T-helper 1 cell (primary cell): ENCODE measurements at places on chromosomes 12 and 14.

GRCh38 chr14:53663709-53664108, 292.9 kb downstream of the BMP4 start:
- no peak for DNase-seq

DNA sequence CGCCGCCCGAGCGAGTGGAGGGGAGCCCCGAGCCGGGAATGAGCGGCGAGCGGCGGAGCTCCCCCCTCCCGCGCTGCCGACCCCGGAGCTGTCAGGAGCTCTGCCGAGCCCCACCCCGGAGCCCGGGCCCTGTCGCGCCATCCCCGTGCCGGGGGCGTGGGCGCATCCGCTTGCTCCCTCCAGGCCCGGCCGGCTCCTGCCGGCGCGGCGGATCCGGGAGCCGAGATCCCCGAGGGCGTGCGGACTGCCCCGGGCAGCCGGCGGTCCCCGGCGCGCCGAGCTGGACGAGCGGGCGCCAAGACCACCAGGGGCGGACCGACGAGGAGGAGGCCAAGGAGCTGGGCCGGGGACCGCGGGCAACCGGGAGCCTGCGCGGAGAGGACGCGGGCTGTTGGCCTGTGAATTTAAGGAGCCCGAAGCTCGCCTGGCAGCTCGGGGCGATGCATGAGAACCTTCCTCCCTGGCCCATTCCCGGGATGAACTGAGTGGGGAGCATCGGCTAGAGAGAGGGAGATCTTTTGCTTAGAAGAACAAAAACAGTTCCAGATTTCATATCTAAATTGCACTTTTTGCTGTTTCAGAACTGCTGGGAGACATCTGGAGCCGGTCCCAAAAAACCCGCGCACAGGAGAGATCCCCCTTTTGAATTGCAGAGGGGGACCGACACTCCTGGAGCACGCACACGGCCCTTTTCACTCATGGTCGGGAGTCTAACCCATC, 2.0 kb downstream of the PTHLH start:
- no peak for DNase-seq

DNA sequence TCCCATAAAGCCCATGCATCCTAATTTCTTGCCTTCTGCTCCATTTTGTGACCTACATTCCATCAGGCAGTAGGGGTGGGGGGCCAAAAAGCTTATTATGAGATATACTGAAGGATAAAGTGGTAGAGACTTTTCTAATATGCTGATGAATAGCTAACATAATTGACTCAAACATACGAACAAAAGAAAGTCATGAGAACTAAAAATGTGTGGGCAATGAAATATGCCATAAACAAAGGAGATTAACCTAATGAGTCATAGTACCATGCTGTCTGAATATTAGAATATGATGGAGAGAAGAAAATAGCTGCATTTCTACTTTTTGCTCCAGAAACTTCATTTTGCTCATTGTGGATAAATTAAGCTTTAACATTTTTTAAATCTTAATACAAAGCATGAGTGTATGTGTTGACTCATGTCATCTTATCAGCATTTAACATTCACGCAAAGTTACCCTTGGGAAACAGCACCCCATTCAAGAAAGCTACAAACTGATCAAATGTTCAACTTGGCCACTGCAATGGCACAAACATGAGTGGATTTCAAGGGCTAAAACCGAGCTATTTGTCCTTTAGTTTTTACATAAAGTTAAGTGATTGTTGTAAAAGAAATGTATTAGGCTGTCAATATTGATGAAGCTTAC, 64.0 kb upstream of the DIO2 start:
- DNase-seq: no peak

- DNase-seq: no peak
Measured at GRCh38 chr14:54716862-54717261, 149.9 kb downstream of the SAMD4A start.

- DNase-seq: no peak
Measured at GRCh38 chr14:60204104-60204842, 39.1 kb upstream of the DHRS7 start.

DNA sequence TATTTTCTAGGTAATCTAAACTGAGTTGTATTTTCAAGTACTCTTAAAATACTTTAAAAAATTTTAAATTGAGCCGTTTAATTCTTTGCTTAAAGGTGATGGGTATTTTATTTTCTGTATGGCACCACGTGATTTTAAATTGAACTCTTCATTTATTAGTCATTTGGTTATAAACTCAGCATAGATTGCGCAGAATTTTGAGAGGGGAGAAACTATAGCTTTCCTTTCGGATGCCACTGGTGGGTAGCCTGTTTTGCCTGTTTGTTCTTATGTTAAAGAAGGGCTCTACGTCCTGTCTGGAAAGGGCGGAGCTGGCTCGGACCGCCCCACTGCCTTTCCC, 411 bp upstream of the STYX start:
- no peak for DNase-seq

GRCh38 chr12:20272161-20272560, 96.2 kb upstream of the PDE3A start:
- DNase-seq: no peak

GRCh38 chr14:98008381-98009113, 1211.4 kb downstream of the VRK1 start:
- DNase-seq: peak; percentile 83

- no peak for DNase-seq
Measured at GRCh38 chr14:102570334-102570995, 22.0 kb upstream of the RCOR1 start.

GRCh38 chr12:98057701-98058100, 457.7 kb upstream of the TMPO start:
- no peak for DNase-seq

DNA sequence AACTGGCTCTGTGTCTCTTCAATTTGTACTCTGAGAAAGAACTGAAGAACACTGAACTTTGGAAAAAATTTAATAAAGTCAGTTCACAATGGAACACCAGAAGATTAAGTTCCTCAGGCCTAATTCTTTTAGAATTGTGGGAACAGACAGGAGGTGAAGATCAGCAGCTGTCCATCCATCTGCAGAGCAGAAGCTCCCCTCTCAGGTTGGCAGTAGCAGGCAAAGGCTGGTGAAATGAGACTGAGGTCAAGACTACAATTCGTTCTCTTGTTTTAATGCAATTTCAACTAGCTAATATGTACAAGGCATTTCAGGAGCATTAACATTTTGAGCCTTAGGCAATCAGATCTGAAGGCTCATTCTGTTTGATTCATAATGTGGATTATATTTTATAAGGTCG, 10.3 kb upstream of the TRHDE start:
- DNase-seq: no peak

GRCh38 chr14:58738189-58738836, 100.6 kb downstream of the DACT1 start:
- no peak for DNase-seq

- DNase-seq: peak; percentile 29
Measured at GRCh38 chr12:4153343-4153892, 120.1 kb upstream of the CCND2 start.

DNA sequence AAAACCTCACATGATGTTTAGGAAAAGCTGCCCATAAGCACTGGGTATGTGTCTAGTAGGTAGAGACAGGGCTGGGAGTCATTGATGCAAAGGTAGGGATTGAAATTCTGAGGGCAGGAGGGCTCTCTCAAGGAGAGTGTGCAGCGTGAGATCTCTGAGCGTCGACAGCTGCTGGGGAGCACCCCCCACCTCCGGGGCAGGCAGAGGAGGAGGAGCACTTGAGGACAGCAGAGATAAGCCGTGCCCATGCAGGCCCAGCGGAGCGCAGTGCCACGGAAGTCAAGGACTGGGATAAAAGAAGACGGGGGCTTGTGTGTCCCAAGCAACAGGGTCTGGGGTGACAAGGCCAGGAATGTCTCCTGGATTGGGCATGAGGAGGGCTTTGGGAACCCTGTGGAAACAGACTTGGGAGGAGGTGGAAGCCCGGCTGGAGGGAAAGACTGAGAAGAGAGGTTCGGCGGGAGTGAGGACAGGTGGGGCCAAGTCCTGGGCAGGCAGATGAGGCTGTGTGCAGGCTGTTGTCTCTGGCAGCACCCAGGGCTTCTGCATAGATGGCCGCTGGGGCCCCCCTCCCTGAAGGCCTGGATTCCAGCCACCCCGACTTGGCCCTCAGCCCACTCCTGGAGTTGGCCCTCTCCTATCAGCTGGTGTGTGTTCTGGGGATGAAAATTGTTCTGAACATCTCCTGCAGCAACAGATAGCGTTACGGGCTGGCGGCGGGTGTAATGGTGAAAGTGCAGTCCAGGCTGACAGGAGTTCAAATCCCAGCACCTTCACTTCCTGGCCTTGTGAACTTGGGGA, 1.9 kb downstream of the CACNA2D4 start:
- DNase-seq: no peak

- DNase-seq: peak; percentile 58
Measured at GRCh38 chr14:34227834-34228649, 234.0 kb downstream of the SPTSSA start.

- no peak for DNase-seq
Measured at GRCh38 chr12:130990034-130990433, 36.3 kb downstream of the ADGRD1 start.

GRCh38 chr12:92341065-92341668, 195.5 kb upstream of the BTG1 start:
- DNase-seq: no peak

- no peak for DNase-seq
Measured at GRCh38 chr12:120353556-120354317, 15.2 kb downstream of the MSI1 start.

DNA sequence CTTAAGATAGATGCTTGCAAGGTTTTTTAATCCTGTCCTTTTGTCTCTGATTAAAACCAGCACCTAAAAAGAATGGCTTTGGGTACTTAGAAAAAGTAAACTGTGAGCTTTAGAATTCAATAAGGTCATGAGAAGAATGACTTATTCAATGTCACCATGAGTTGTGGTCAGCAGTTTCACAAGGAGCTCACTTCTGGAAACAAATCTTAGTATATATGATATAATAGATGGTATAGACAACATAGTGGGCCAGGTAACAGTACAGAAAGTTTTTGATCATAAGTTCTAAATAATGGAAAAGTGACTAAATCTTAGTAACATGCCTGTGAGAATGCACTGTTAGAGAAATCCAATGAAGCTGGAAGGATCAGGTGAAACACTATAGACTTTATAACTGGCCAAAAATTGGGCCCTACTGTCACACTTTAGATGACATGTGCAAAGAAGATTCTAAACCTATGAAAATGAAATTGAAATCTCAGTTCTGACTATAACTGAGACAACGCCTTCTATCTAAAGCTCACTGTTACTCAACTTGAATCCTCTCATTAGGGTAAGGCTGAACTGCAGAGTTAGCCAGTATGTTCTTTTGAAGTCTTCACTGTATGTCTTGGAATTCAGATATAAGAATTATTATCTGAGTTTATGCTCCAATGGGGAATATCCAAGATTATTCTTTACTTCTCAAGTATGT, 42.4 kb upstream of the RAD51AP1 start:
- DNase-seq: no peak

- no peak for DNase-seq
Measured at GRCh38 chr14:74601982-74602381, 10.1 kb downstream of the LTBP2 start.

- no peak for DNase-seq
Measured at GRCh38 chr14:101603096-101603495, 41.8 kb downstream of the DIO3 start.

DNA sequence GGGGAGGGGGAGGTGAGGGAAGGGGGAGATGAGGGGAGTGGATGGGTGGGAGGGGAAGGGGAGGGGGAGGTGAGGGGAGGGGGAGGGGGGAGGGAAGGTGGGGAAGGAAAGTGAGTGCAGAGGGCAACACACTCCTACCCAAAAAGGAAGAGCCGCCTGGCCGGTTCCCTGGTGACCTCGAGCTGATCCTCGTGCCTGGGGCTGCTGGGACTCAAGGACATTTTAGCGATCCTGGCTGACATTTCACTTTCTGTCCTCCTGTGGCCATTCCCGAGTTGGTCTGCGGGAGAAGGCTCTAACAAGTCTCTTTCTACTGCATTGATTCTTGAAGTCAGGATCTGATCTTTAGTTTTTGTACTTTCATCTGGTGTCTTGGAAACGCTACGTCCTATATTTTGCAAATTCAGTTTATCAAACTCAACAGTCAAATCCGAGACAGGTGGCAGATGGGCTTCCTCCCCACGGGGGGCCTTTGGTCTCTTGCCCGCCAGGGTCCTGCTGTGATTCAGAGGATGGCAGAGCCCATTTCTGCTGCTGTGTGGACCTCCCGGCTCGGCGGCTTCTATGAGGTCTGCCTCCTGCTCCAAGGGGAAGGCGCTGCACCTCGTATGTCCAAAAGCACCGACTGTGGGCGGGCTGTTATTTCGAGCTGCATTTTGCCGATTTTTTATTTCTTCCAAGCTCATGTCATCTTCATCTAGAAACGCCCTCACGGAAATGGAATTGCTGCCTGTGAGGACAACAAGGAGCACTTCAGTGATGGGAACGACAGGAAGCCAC, 19.1 kb downstream of the PGAM5 start:
- DNase-seq: no peak

DNA sequence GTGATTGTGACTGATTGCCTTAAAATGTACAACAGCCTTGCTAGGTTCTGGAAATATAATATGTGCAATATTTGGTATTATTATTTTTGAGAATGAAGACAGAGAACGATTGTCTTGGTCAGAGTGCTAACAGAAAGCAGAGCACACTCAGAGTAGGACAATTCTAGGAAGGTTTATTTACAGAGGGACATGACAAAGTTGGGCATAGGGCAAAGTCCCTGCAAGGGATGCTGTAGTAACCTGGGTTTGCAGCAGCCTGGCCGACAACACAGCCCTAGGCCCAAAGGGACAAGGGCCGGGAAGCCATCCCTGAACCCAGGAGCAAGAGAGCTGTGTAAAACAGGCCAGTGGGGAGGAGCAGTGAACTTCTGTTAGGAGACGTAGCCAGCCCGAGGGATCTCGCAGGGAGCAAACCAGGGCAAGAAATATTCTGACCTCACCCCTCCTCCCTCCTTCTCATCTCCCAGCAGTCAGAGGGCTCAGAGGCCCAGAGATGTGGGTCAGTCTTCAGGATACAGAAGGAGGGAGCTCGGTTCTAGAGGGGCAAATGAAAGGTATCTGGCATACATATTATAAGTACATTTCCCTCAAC, 51.0 kb upstream of the FERMT2 start:
- no peak for DNase-seq
